ENCODE measurements at places on chromosomes 13 and 19.

GRCh38 chr13:74136084-74136658 is 2.0 kb upstream of the KLF12 start:
- peak overlapping the region; percentile 93 for H3K4me3 ChIP-seq
- H3K4me1 ChIP-seq: peaks cover 9% of the 10 kb centered on the region
- peak overlapping the region; percentile 98 for H3K27ac ChIP-seq
- no peaks in the 10 kb centered on the region for H3K27me3 ChIP-seq

DNA sequence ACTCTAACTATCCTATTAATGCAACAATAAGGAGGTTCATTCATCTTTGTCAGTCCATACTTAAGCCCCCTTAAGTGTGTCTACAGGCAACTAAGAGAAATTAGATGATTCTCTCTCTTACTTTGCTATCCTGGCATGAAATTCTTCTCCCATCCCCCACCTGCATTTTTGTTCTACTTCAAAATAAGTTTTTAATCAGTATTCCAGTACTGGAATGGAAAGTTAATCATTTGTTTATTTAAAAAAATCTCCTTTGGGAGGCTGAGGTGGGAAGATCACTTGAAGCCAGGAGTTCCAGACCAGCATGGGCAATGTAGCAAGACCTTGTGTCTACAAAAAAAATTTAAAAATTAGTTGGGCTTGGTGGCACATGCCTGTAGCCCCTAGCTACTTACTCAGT is 222.1 kb downstream of the MZT1 start:
- H3K27ac ChIP-seq: no peak overlapping the region
- no peaks in the 10 kb centered on the region for H3K36me3 ChIP-seq
- DNase-seq: no peak
- H3K4me3 ChIP-seq: no peak overlapping the region

GRCh38 chr19:33472226-33472625 is 49.4 kb downstream of the PEPD start:
- H3K4me1 ChIP-seq: no peaks in the 10 kb centered on the region
- no peak overlapping the region for H3K27ac ChIP-seq
- no peaks in the 10 kb centered on the region for H3K36me3 ChIP-seq
- no peak for DNase-seq

DNA sequence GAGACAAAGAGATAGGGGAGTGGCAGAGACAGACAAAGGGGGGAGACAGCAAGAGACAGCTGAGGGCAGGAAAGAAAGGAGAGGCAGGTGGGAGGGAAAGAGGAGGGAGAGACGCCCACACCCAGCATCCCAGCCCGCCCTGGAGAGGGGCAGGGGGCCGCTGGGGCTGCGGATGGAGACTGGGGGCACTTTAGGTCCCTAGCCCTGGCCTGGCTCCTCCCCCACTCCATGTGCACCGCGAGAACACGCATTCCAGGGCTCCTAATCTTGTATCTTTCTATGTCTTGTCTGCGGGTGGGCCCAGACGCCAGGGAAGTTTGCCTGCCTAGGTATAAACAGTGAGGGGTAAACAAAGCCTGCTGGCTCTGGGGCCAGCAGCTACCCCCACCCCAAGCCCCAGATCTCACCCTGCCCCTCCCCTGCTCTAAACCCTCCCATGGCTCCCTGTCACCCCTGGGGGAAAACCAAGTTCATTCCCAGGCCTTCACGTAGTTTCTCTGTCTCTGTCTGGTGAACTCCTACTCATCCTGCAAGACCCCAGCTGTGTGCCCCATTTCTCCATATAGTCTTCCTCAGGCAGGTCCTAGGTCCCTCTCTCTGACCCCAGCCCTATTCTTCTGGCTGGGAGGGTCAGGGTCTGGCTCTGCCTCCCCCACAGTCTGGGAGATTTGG is 5.7 kb downstream of the TLE5 start:
- H3K4me3 ChIP-seq: no peak overlapping the region
- H3K27ac ChIP-seq: peak overlapping the region; percentile 90
- H3K27me3 ChIP-seq: no peaks in the 10 kb centered on the region
- no peaks in the 10 kb centered on the region for H3K36me3 ChIP-seq

GRCh38 chr13:39422845-39423565 is 180.0 kb downstream of the LHFPL6 start:
- H3K27me3 ChIP-seq: no peaks in the 10 kb centered on the region
- no peaks in the 10 kb centered on the region for H3K36me3 ChIP-seq
- H3K27ac ChIP-seq: no peak overlapping the region
- DNase-seq: no peak
- H3K4me1 ChIP-seq: no peaks in the 10 kb centered on the region
